ENCODE measurements at places on chromosomes 12 and 14. TPM values are rescaled to one million over a fixed set of nuclear protein-coding genes. Genes with fewer than 3 reads are reported as not detected.

DNA sequence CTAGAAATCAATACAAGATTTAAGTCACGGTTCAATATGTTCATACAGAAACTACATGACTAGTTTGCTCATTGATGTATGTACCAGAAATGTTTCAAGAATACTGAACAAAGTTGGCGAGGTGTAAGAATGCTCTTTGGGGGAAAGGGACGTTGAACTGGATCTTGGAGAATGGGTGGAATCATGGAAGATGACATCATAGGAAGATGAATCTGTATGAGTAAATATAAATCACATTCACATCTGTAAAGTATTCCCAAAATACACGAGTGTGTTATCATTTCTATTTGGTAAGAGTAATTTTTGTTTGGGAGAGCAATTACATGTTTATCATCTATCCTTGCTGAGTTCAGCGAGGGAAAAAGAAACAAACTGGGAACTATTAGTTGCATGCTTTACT, 162.2 kb upstream of the TMTC1 start:
- no peak overlapping the region for H3K27ac ChIP-seq
- no peak for DNase-seq
- no peaks in the 10 kb centered on the region for H3K36me3 ChIP-seq
- no peaks in the 10 kb centered on the region for H3K27me3 ChIP-seq
- H3K4me3 ChIP-seq: no peak overlapping the region

DNA sequence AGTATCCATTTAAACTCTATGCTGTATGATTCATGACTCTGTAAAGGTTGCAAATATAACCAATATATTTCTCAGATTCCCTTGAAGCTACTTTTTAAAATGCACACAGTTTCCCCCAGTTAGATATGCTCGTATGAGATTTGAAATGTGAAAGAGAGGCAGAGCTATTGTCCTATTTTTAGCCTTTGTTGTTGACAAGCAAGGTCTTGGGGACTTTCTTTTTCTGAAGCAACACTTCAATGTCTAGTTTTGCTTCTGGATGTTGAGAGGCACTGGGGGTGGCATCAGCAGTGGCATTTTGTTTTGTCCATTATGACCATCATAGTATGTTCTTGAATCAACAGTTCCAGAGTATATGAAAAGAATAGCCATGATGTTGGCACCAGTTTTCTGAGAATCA, 63.4 kb downstream of the ASCL1 start:
- no peak for DNase-seq
- H3K27ac ChIP-seq: no peak overlapping the region
- no peaks in the 10 kb centered on the region for H3K4me1 ChIP-seq
- H3K27me3 ChIP-seq: no peaks in the 10 kb centered on the region
- no peaks in the 10 kb centered on the region for H3K36me3 ChIP-seq

GRCh38 chr12:3655328-3655900, 97.5 kb downstream of the CRACR2A start:
- peaks cover 22% of the 10 kb centered on the region for H3K4me1 ChIP-seq
- H3K27me3 ChIP-seq: no peaks in the 10 kb centered on the region
- peak; percentile 68 for DNase-seq
- H3K4me3 ChIP-seq: no peak overlapping the region
- H3K27ac ChIP-seq: no peak overlapping the region

GRCh38 chr14:43872752-43873655, 634.1 kb downstream of the FSCB start:
- H3K27ac ChIP-seq: no peak overlapping the region
- H3K27me3 ChIP-seq: no peaks in the 10 kb centered on the region
- H3K36me3 ChIP-seq: no peaks in the 10 kb centered on the region
- no peak for DNase-seq

DNA sequence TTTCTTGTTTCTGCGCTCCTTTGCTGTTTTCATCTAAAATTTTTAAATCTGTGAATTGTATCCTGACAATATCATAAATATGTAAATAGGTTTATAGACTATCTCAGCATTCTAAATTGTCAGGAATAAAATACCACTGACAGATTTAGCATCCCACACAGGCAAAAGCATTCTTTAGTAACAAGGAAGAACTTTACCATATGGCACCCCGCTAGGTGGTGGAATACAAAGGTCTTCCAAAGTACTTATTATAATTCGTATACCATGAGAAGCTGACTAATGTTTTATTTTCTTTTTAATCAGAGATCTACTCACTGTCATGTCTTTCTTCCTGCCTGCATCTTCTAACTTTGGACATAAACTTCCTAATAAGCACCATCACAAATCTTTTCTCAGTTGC, 328.8 kb upstream of the NOVA1 start:
- no peaks in the 10 kb centered on the region for H3K27me3 ChIP-seq
- H3K36me3 ChIP-seq: no peaks in the 10 kb centered on the region
- no peak overlapping the region for H3K4me3 ChIP-seq
- no peak for DNase-seq
- H3K4me1 ChIP-seq: no peaks in the 10 kb centered on the region

DNA sequence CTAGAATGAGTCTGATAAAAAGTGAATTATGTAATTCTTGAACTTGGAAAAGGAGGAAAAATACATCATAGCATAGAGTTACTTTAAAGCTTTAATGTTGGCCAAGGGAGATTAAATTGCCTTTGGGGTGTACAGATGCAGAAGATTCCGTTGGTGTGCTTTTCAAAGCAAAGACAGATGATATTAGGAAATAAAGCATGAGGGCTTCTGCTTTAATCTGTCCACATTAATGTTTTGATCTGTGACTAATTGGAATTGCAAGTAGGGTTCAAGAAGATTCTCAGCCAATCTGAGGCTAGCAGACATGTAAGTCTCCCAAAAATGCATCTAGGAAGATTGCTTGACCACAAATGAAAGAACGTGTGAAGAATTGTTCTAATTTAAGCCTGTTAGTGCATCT, 35.2 kb downstream of the LGR5 start:
- no peaks in the 10 kb centered on the region for H3K36me3 ChIP-seq
- H3K4me1 ChIP-seq: no peaks in the 10 kb centered on the region
- no peaks in the 10 kb centered on the region for H3K27me3 ChIP-seq

- no peak for DNase-seq
- peak overlapping the region; percentile 50 for H3K4me3 ChIP-seq
- peaks cover 2% of the 10 kb centered on the region for H3K4me1 ChIP-seq
Observed at GRCh38 chr12:113221997-113222729, 899 bp downstream of the TPCN1 start.

The IRF2BPL gene
- polyA plus RNA-seq: 88.2 TPM

The ARHGEF25 gene
- polyA plus RNA-seq: 3.5 TPM

The SMIM41 gene
- not detected for polyA plus RNA-seq

The CCDC177 gene
- polyA plus RNA-seq: not detected

The TCL1B gene
- not detected for polyA plus RNA-seq

The C12orf56 gene
- polyA plus RNA-seq: not detected

All from cardiac muscle cell (in vitro differentiated cells and primary cell).